ENCODE measurements at places on chromosomes 16 and 17.
A peak's percentile ranks its signal among the peaks of the same experiment; 100 is the strongest.

- DNase-seq = no peak
These were observed 20.5 kb downstream of the METTL9 start for GRCh38 chr16:21619765-21620425.

DNA sequence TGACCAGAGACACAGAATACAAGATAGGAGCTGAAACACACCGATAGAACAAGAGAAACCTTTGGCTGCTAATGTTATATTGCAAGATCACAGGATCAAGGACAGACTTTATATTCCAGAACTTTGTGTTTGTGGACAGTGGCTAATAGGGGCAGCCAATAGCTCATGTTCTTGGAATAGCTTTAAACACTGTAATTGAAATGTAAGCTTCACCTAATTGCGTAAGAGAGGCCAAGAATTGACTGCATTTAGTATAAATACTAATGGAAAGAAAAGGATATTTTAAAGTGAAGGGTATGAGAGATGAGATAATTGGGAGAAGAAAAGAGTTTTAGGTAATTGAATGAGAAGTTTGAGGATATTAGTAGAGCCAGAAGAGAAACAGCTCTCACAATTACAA lies 758.8 kb downstream of the CDH11 start:
- DNase-seq = no peak

DNA sequence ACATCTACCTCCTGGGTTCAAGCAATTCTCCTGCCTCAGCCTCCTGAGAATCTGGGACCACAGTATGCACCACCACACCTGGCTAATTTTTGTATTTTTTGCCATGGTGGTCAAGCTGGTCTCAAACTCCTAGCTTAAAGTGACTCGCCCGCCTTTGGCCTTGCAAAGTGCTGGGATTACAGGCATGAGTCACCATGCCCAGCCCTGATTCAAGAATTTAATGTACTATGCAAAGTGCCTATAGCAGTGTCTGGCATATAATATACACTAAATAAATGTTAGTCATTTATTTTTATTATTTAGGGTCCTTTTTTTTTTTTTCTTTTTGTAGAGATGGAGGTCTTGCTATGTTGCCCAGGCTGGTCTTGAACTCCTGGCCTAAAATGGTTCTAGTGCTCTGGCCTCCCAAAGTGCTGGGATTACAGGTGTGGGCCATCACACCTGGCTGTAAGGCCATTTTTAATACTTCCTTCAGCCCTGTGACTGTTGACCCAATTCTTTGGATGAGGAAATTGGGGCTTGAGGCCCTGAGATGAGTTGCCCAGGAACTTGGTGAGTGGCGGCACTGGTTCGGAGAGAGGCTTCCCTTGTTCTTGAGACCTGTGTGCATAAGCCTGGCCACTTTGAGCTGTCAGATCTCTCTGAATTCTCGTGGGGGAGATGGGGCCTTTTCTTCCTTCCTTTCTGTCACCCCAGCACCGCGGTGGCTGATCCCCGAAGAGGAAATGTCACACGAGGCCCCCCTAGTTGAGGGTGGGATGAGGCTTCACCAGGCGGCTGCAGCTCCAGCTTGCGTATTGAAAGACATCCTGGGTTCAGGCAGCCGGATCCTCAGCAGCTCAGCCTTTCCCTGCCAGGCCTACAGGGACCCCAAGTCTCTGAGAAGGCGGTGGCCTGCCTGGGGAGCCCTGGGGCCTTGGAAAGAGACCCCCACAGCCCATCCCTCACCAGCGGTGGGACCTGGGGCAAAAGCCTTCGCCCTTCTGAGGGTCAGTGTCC lies 38.7 kb downstream of the LAT start:
- DNase-seq = no peak

GRCh38 chr17:6857904-6858303 lies 26.4 kb upstream of the TEKT1 start:
- DNase-seq = no peak

GRCh38 chr17:50458270-50458669 lies 10.4 kb downstream of the CHAD start:
- no peak for DNase-seq

GRCh38 chr17:57899391-57899790 lies 49.5 kb upstream of the MRPS23 start:
- DNase-seq = no peak

DNA sequence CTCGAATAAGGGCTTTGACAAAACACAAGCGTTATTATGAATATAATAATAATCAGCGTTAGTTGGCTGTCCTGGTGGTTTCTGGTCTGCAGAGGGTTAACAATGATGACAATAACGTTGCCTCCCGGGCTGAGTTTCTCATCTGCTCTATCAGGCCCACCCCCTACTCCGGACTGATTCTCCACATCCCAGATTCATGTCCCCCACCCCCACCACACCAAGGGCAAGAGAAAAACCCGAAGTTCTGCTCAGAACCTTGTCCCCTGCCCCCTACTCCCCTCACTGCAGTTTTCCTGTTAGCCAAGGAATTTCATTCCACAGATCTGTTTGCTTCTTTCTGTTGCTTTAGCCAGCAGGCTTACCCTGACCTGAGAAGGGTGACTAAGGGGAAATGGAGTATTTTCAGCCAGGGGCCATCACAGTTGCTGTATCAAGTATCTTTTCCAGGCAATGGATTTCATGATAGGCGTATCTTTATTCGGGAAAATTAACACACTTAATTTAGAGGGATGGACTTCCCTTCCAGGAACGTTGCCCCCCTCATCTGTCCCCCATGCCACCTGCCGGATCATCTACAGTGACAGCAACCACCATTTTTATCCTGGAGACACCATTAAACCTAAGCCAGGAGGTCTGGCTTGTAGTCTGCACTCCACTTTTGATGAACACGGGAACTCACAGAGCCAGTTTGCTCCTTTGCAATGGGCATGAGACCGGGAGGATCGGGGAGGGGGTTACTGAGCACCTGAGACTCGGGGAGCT lies 23.7 kb downstream of the ALOX15 start:
- no peak for DNase-seq

DNA sequence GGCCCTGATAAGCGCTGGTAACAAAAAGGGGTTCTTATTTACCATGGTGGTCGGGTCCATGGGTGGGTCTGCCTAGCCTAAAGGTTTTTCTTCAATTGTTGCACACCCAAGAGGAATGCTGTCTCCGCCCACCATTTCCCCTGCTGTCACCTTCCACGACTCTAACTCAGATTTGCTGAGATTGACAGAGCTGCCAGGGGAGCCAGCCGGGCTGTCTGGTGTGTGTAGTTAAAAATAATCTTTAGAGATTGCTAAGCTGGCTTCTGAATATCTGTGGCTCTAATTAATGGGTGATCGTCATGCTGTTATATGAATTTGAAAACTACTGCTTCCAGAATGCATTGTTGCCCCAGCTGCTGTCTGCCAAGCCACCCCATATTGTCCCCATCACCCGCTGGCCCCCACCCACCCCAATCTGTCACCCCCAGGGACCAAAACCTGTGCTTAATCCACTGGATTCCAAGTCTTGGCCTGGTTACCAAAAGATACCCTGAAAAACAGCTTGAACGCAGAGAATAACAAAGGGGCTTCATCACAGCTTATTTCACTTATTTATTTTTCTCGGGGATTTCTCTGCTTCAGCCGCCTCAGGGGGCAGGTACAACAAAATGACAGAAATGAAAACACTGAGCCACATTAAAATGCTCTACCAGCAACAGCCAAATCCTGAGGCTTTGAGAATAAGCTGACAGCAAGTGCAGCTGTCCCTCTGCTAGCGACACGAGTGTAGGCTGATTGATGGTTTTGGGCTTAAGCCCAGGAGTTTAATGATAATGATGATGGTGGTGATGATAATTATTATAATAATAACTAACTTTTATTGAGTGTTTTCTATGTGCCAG lies 46.1 kb upstream of the NLK start:
- no peak for DNase-seq

- DNase-seq = no peak
These were observed 490 bp downstream of the GID4 start for GRCh38 chr17:18039535-18040260.

DNA sequence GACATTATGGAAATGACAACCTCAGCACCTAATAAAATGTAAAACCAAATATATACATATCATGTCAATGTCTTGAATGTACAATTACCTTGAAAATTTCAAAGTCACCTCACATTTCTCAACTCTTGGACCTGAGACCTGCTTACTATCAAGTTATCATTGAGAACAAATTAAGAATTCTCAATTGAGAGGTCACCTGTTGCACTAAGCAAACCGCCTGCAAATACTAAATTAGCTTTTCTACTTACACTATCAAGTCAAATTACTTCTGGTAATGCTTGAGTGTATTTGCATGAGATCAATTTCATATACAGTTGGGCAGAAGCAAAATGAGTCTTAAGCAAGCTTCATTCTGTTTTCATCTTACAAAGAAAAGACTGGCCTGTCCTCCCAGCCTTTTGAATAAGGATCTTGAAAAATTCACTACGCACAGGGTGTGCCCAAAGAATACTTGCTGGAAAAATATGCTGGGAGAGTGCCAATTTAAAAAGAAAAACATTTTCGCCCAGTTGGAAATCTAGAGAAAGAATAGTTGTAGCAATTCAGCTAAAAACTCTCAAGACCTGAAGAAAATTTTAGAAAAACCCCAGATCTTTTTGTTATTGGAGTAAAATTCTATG lies 35.7 kb downstream of the KANSL1 start:
- DNase-seq = no peak

GRCh38 chr16:937723-938122 lies 33.1 kb downstream of the LMF1 start:
- DNase-seq = no peak

- DNase-seq = peak; percentile 64
These were observed 2.7 kb upstream of the MLLT6 start for GRCh38 chr17:38702166-38702915.

- DNase-seq = no peak
These were observed 20.3 kb downstream of the ANKRD40 start for GRCh38 chr17:50687200-50688066.

- DNase-seq = no peak
These were observed 263.8 kb upstream of the TNRC6C start for GRCh38 chr17:77694391-77695363.

DNA sequence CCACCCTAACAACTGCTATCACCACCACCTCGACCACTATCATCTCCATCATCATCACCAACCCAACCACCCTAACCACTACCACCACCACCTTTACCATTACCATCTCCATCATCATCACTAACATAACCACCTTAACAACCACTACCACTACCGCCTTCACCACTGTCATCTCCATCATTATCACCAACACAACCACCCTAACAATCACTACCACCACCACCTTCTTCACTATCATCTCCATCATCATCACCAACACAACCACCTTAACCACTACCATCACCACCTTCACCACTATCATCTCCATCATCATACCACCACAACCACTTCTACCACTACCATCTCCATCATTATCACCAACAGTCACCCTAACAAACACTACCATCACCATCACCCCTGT lies 101.4 kb downstream of the BANP start:
- DNase-seq = no peak

GRCh38 chr17:29757788-29758187 lies 135.1 kb upstream of the CORO6 start:
- DNase-seq = no peak

GRCh38 chr17:74454197-74455024 lies 12.0 kb upstream of the CD300A start:
- peak; percentile 20 for DNase-seq

DNA sequence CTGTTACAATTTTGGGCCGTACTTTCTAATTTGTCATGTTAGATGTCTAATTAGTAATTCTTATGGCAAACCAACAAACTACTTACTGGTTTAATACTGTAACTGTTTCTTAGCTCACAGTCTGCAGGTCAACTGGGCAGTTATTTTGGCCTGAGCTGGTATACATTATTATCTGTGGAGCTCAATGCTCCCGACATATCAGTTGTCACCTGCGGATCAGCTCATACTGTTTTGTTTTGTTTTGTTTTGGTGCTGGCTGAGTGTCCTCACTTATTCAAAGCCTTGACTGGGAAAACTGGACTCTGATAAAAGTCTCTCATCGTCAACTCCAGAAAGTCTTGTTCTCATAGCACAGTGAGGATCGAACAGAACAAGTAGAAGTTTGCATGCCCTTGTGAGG lies 1060.6 kb upstream of the CDH8 start:
- DNase-seq = no peak

- no peak for DNase-seq
These were observed 60.4 kb upstream of the AKTIP start for GRCh38 chr16:53563426-53563825.

DNA sequence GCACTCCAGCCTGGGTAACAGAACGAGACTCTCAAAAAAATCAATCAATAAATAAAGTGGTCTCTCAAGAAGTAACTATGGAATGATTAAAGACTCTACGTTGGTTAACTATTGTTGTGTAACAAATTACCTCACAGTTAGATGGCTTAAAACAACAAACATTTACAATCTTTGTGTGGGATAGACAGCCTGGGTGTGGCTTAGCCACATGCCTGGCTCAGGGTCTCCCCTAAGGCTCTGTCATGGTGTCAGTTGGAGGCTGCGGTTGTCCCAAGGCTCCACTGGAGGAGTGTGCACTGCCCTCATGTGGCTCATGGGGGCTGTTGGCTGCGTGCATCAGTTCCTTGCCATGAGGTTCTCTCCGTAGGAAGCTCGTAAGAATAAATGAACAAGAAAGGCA lies 294.5 kb downstream of the SNX29 start:
- no peak for DNase-seq

- DNase-seq = no peak
These were observed 146.9 kb upstream of the NOL11 start for GRCh38 chr17:67570797-67571196.

DNA sequence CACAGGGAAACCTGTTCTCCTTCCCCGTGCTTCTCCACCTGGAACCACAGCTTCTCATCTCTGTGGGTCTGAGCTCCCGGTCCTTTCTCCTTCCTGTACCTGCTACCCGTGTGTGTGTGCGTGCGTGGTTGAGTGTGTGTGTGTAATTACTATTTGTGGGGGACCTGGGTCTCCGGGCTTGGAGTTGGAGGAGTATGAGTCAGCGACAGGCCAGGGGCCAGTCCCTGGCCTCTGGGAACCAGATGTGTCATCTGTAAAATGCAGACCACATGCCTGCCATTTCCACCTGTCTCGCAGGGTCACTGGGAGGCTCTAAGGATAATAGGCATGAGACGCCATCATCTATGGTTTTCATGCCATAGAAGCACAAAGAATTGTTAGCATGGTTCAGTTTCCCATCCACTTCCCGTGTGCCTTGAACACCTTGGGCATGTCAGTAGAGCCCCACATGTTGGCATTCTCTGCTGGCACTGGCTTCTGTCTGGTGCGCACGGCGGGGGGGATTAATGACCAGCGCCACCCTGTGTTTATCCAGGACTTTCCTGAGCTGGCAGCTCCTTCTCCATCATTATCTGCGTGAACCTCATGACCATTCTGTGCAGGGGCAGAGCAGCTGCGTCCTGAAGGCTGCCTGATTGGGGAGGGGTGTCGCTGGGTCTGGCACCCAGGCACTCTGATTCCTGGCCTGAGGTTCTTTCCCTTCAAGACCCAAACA lies 1.5 kb downstream of the ZNF205 start:
- no peak for DNase-seq

DNA sequence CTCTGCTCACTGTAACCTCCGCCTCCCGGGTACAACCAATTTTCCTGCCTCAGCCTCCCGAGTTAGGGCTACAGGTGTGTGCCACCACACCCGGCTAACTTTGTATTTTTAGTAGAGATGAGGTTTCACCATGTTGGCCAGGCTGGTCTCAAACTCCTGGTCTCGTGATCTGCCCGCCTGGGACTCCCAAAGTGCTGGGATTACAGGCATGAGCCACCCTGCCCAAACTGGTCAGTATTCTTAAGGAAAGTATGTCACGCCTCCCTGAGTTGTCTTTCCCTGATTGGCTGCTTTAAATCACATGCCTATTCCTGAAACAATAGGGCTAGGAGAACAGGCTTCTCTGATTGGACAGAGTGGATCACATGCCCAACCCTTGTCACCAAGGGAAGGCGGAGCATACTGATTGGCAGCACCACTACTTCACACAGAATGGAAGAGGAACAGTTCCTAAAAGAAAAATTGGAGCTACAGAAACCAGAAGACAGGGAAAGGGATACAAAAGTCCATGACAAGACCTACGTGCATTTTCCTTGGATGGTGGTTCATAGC lies 17.6 kb upstream of the CYB5B start:
- no peak for DNase-seq

Data from activated CD4-positive, CD25-positive, alpha-beta regulatory T cell treated with anti-CD3 and anti-CD28 coated beads, Interleukin-2, amount 50 U/mL, for 16 hours (primary cell).